ENCODE measurements at places on chromosomes 1 and 21. TPM values are rescaled to one million over a fixed set of nuclear protein-coding genes. Genes with fewer than 3 reads are reported as not detected.

TCHH gene
- total RNA-seq, result 0.10 TPM

KLHL20 gene
- 19.8 TPM for total RNA-seq

DNTTIP2 gene
- 74.0 TPM for total RNA-seq

POLR3GL gene
- total RNA-seq, result 17.5 TPM

NUAK2 gene
- 15.1 TPM for total RNA-seq

SLC44A3 gene
- total RNA-seq, result 2.0 TPM

CFHR3 gene
- total RNA-seq, result not detected

OR2M3 gene
- not detected for total RNA-seq

NLRP3 gene
- total RNA-seq, result 0.04 TPM

S100A4 gene
- 12.1 TPM for total RNA-seq

RAP1GAP gene
- 1.0 TPM for total RNA-seq

C1orf185 gene
- not detected for total RNA-seq

SORT1 gene
- 0.88 TPM for total RNA-seq

ZYG11A gene
- total RNA-seq, result 2.8 TPM

SLC35D1 gene
- 13.8 TPM for total RNA-seq

CASQ2 gene
- total RNA-seq, result not detected

C4BPA gene
- total RNA-seq, result not detected

LRRC71 gene
- not detected for total RNA-seq

MR1 gene
- total RNA-seq, result 14.9 TPM

SLC30A7 gene
- 29.4 TPM for total RNA-seq

FCRL2 gene
- total RNA-seq, result not detected

ANKRD34A gene
- 1.0 TPM for total RNA-seq

RUNX3 gene
- not detected for total RNA-seq

SIK1 gene
- 26.8 TPM for total RNA-seq

IVL gene
- total RNA-seq, result 2.1 TPM

MYBPH gene
- total RNA-seq, result not detected

AADACL3 gene
- total RNA-seq, result not detected

TMEM240 gene
- 0.28 TPM for total RNA-seq

ANXA9 gene
- total RNA-seq, result 0.95 TPM

IRF6 gene
- total RNA-seq, result 160 TPM

AK5 gene
- total RNA-seq, result 3.8 TPM

KIF14 gene
- 24.9 TPM for total RNA-seq

RGS18 gene
- 0.48 TPM for total RNA-seq

CD53 gene
- total RNA-seq, result not detected

CXADR gene
- total RNA-seq, result 18.3 TPM

JAM2 gene
- total RNA-seq, result not detected

SLC16A4 gene
- total RNA-seq, result 1.0 TPM

SLC50A1 gene
- 63.0 TPM for total RNA-seq

PRAMEF26 gene
- total RNA-seq, result not detected

NBPF4 gene
- not detected for total RNA-seq

IL12RB2 gene
- total RNA-seq, result 2.1 TPM

NTMT2 gene
- not detected for total RNA-seq

LBR gene
- 51.3 TPM for total RNA-seq
